ENCODE measurements at places on chromosomes 1 and 21.

DNA sequence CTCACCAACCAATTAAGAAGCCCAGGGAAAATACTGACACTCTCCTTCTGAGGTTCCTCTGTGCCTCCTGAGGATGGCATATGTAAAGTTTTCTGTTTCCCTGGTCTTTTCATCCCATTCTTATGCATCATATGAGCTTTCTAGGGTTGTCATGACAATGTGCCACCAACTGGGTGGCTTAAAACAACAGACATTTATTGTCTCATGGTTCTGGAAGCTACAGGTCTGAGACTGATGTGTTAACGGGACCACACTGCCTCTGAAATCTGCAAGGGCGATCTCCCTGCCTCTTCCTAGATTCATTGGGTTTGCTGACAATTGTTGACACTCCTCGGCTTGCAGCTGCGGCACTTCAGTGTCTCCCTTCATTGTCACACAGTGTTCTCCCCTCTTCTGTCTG, 308.4 kb downstream of the RGS7 start:
- DNase-seq: no peak

DNA sequence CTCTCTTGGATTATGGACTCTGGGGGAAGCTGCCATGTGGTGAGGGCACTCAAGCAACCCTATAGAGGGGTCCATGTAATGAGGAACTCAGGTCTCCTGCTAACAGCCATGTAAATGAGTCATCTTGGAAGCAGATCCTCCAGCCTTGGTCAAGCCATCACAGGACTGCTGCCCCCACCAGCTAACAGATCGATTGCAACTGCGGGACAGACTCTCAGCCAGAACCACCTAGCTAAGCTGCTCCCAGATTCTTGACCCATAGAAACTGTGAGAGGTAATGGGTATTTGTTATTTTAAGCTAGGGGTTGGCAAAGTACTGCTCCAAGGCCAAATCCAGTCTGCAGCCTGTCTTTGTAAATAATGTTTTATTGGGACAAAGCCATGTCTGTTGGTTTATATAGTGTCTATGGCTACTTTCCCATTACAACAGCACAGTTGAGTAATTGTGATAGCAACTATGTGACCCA, 27.6 kb upstream of the MAP3K7CL start:
- no peak for DNase-seq

DNA sequence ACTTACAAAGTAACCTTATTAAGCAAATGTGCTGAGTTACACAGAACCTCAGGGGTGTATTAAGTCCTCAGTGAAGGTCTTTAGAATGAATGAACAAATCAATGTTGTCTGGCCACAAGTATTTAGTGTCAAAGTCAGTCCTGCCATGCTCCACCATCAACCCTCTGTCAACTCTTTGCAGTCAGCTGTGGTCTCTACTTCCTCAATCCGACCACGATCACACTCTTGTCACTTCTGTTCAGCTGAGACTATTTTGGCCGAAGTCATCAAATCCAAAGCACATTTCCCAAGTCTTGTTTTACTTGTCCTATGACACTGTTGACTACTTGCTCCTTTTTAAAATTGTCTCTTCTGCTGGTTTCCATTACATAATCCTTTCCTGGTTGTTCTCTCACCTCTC, 173.5 kb downstream of the ST6GALNAC5 start:
- no peak for DNase-seq

DNA sequence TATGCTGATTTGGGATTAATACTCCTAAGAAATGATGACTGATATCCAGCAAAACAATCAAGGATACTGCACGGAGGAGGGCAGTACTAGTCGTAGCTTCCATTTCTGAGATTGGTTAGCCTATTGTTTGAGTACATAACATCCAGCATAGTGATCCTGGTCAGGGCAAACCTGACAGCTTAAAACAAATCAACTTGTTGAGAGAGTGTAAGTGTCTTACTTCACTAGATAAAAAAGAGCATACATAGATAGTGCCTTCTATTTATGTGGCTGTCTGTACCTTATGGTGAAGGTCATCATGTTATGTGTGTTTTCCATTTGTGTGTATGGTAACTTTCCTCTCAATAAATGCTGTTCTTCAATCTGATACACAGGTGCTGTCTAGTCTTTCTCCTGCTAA, 228.4 kb downstream of the PTGER3 start:
- DNase-seq: no peak

- no peak for DNase-seq
Measured at GRCh38 chr1:39145331-39145965, 59.0 kb upstream of the MACF1 start.

DNA sequence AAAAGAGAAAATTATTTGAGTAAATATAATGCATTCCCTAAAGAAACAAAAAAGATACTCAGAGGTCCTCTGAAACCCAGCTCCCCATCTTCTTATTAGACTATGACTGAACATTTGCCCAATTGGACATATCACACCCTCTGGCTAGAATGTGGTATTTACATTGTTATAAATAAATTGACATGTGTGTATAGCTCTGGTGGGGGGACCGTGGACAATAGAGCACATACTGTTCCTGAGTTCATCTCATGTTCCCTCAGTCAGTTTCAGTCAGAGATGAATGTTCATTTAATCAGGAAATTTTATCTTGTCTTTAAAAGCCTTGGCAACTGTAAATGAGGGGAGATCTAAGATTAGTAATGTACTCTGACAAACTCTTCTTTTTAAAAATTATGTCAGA, 459.3 kb upstream of the ADAMTS5 start:
- no peak for DNase-seq

DNA sequence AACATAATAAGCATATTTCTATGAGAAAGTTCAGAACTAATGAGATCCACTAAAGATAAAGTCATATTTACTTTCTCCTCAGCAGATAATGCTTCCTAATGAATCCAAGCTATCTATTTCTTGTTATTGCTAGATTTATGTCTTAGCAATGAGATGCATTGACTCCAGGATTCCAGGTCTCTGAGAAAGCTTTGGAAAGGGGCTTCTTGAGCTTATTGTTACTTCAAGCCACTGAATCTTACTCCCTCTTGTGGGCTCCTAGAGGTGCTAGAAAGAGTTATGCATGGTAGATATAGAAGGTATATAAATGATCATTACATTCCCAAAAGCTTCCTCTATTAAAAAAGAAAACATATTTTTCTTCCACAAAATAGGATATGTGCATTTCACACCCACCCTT, 246.4 kb upstream of the ADAMTS5 start:
- DNase-seq: no peak

DNA sequence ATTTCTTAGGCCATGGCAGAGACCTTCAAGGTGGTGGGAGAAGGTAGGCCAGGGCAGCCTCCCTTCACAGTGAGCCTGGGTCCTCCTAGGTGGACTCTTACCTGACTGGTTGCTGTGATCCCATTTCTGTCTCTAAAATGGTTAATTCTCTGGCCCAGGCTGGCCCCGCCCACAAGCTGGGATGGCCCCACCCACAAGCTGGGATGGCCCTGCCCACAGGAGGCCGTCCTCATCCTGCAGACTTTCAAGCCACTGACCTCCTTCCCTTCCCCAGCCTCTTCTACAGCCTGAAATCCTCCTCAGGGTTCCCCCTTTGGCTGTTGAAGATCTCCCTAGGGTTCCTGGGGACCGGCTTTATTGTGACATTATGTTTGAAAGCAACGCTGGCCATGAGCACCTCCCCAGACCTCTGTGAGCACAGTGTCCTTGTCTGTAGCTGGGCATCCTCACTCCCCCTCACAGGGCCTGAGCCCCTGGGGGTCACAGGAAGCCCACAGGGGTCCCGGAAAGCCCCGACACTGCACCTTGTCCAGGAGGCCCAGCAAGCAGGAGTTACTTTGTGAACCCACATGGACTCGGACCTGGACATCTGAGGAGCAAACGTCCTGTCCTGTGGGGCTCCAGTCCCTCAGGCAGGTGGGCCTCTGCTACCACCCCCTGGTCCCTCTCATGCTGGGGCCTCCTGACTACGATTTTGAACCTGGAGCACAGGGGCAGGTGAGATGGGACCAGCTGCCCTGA, 621.7 kb downstream of the MATN1 start:
- DNase-seq: no peak

DNA sequence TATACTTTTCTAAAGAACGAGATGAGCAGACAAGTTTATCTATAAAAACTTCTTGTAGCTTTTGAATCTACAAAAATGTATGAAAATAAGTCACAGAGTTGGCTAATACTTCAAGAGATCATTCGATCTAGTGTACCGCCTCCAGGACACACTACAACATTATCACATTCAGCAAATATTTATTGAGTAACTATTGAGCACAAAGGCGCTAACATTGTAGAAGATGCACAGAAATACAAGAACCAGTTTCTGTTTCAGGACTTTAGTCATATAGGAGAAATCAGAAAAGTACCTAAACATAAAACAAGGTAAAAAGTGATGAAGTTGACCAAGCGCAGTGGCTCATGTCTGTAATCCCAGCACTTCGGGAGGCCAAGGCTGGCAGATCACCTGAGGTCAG, 20.6 kb downstream of the WASF2 start:
- DNase-seq: no peak

DNA sequence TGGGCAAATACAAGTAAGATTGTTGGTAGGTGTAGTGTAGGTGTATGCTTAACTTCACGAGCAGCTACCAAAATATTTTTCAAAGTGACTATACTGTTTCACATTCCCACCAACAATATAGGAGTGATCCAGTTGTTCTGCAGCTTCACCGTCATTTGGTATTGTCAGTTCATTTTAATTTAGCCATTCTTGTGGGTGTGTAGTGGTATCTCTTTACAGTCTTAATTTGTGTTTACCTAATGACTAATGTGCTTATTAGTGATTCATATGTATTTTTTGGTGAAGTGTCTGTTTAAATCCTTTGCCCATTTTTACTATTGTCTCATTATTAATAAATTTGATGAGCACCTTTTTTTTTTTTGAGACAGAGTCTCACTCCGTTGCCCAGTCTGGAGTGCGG, 35.4 kb downstream of the RCSD1 start:
- DNase-seq: no peak

DNA sequence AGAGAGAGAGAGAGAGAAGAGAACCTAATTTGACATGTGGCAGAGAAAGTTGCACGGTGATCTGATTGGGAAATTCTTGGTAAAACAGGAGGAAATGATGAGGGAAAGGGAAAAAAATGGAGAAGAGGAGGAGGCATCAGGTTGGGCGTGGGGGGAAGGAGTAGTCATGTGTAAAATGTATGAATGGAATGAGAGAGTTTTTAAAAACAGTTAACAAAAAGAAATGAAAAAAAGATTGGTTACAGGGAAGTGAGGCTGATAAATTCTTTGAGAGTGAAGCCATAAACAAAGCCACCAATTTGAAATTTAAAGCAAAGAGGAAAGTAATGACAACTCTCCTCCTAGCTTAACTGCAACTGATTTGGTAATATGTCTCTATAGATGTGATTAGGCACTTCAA, 409.2 kb downstream of the USH2A start:
- DNase-seq: no peak

DNA sequence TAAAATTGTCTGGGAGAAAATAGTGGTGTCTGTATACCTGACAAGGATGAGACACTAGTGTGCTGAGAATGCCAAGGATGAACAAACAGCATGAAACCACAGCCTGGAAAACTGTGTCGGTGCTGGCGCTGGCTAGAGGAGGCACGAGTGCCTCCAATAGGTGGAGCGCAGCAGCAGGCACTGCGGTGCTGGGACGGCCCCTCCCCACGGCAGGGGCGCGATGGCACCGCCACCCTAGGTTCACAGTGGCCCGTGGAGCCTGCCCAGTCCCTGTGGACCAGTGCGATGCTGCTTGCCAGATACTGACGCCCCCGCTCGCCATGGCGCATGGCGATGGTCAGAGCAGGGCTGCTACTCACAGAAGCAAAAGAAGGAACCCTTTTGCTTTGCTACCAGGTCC, 6.8 kb downstream of the CFAP410 start:
- peak; percentile 24 for DNase-seq

DNA sequence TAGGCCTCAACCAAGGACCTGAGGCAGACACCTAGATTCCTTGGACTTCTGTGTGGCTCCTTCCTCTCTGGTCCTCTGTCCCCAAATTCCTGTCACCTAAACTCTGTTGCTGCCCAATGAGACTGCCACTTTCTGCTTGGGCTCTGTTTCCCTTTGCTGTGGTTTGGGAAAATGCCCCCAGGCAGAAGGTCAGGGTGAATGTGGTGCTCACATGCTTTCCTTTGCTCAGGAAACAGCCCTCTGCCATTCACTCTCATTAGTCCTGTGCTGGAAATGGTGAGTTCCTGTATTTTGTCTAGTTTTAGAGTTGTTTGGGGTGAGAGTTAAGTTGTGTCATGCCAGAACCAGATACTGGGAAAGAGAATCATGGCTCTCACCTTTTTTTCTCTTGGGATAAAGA, 22.7 kb upstream of the SHE start:
- no peak for DNase-seq

- DNase-seq: no peak
Measured at GRCh38 chr21:29145852-29146453, 15.5 kb downstream of the MAP3K7CL start.

GRCh38 chr1:161747801-161748200, 1.8 kb upstream of the DUSP12 start:
- DNase-seq: no peak

GRCh38 chr1:96464066-96464465, 257.5 kb upstream of the PTBP2 start:
- peak; percentile 66 for DNase-seq

- no peak for DNase-seq
Measured at GRCh38 chr1:68136187-68136586, 85.8 kb upstream of the DIRAS3 start.

GRCh38 chr1:171403393-171403792, 81.9 kb upstream of the PRRC2C start:
- no peak for DNase-seq

DNA sequence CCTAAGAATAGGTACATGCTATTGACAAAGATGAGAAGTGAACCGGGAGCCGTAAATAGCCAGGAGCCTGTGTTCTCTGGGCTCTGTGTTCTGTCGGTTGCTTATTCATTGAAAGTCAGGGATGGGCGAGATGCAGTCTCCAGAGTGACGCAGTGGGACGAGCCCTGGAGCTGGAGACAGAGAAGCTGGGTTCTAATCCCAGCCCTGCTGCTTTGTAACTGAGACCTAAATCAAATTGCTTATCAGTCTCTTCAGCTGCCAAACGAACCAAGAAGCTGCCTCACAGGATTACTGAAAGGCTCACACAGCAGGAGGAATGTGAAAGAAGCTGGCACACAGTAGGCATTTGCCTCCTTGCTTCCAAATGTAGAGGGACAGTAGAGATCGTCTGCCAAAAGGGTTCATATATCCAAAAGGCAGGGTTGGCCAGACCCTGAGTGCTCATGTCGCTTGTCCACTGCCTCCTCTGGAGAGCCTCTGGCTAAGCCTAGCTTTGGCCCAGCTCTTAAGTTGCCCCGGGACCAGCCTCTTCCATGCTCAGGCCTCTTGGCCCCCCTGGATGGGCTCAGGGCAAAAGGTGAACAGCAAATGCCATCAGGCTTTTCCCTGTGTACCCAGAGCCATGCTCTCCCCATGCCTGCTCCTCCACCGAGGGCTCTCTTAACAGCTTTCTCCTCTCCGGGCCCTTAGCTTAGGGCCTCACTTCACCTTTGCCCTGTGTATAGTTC, 134.2 kb upstream of the IPO9 start:
- DNase-seq: peak; percentile 61

DNA sequence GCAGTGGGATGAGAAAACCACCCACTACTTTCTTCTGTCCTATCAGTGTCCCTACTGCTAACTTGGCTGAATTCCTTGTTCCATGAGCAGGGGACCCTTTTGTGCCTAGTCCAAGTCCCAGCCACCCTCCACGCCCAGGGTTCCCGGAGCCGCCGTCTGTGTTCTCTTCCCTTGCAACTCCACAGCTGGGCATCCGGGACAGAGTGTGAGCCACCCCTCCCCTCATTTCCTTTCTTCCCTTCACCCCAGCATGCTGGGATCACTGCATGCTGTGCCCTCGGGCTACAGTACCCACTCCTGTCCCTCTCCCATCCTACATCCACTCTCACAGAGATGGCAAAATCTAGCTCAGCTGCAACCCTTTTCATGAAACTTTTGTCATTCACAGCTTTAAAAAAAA, 44.5 kb downstream of the PGBD5 start:
- DNase-seq: no peak
